ENCODE measurements at places on chromosomes 3 and 15. TPM values are rescaled to one million over a fixed set of nuclear protein-coding genes. Genes with fewer than 3 reads are reported as not detected.

The RBPMS2 gene
- 8.9 TPM for total RNA-seq

The ISLR gene
- total RNA-seq, result not detected

The SERINC4 gene
- not detected for total RNA-seq

The GUCA1C gene
- total RNA-seq, result not detected

All from A549 treated with ZK216348 at 1 μM for 4 hours (cell line).